ENCODE measurements at places on chromosomes 12 and 14. TPM values are rescaled to one million over a fixed set of nuclear protein-coding genes. Genes with fewer than 3 reads are reported as not detected.

DNA sequence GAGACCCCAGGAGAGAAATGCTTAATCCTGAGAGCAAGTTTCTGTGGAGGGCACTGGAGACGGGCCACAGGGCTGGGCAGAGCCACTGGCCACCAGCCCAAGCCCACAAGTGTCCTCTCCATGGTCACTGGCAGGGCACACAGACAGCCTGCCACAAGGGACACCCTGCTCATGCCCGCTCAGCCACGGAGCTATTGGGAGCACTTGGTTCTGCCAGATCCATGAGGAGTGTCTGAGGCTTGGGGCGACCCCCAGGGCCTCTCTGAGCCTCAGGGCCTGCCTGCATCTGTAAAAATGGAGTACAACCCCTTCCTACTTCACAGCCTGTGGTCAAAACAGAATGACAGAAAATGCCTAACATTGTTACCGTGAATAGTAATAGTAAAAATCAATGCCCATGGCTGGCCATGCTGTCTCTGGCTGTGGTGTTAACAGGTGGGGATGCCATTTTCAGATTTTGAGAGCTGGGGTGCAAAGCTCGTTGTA, 3.2 kb downstream of the PGF start:
- no peak for DNase-seq

The FMNL3 gene
- 35.5 TPM for total RNA-seq

DNA sequence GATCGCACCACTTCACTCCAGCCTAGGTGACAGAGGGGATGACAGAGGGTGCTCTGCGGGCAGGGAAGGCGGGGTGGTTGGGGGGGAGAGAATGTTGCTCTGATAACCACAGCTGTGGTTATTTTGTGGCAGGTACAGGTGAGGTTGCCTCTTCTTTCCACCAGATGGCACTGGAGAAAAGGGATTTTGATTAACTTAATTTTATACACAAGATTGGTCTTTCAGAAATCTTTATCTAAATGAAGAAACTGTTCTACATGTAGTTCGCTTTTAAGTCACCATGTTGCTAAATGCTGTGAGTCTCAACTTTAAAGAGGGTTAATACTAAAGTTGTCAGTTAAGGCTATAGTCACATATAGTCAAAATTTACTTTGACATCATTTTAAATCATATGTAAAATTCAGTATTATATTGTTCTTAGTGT, 25.7 kb downstream of the FGF23 start:
- no peak for DNase-seq

- no peak for DNase-seq
Measured at GRCh38 chr14:74429221-74429691, 3.2 kb upstream of the SYNDIG1L start.

- DNase-seq = no peak
Measured at GRCh38 chr12:113990250-113991223, 24.4 kb upstream of the RBM19 start.

DNA sequence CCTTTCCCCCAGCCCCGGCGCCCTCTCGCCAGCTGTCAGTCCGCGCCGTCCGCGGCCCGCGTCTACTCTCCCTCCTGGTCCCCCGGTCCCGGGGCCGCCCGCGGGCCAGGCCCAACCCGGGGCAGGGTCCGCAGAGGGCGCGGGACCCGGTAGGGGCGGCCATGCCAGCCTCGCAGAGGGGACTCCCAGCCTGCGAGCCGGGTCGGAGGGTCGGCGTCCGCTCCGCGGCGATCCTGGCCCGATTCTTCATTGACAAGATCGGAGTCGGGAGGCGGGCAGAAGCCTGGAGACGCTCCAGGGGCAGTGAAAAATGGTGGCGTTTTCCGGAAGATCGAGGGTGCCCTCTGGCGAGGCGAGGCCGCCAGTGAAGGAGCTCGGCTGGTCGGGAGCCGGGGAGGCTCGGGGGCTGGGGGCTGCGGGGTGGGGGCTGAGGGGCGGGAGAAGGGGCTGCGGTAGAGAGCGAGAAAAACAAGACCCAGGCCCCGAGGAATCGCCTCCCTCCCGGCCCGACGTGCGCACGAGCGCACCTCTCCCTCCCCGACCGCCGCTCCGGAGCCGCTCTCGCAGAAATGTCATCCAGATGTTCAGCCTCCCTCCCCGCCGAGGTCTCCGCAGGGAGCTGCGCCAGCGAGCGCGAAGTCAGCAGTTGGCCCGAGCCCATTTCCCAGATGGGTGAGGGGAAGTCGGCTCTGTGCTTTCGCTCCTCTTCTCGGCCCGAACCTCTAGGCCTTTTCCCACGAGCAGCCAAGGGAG, 647 bp upstream of the TGFB3 start:
- peak; percentile 75 for DNase-seq

DNA sequence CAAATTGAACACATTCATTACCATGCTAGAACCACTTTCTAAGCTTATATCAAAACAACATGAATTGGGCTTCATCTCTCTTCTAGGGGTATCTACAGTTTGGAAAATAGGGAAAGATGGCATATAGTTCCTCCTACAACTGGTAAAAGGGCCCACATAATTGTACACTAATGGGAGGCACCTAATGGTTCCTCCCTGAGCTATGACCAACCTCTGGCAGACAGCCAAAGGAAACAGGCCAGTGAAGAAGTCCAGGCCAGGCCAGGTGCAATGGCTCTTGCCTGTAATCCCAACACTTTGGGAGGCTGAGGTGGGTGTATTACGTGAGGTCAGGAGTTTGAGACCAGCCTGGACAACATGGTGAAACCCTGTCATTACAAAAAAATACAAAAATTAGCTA, 23.2 kb upstream of the APOF start:
- DNase-seq = peak; percentile 27

DNA sequence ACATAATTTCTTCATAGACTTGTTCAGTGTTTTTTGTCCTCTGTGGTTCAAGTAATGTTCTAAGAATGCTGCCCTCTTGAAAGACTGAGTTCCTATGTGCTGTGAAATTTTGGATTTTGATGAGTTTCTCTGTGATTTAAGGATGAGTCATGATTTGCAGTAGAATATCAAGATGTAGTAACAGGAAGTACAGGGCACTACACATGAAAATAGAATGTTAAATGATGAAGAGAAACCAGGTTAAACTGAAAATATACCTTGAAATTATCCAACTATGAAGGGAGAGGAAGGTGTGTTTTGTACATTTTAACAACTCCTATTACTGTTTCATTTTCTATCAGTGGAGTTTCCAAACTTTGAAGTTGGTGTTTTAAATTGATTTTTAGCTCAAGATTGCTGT, 4.8 kb downstream of the ELK3 start:
- DNase-seq = peak; percentile 94

GRCh38 chr14:39722547-39723273, 290.5 kb upstream of the FBXO33 start:
- no peak for DNase-seq

- no peak for DNase-seq
Measured at GRCh38 chr12:52234223-52234810, 1.3 kb downstream of the KRT7 start.

DNA sequence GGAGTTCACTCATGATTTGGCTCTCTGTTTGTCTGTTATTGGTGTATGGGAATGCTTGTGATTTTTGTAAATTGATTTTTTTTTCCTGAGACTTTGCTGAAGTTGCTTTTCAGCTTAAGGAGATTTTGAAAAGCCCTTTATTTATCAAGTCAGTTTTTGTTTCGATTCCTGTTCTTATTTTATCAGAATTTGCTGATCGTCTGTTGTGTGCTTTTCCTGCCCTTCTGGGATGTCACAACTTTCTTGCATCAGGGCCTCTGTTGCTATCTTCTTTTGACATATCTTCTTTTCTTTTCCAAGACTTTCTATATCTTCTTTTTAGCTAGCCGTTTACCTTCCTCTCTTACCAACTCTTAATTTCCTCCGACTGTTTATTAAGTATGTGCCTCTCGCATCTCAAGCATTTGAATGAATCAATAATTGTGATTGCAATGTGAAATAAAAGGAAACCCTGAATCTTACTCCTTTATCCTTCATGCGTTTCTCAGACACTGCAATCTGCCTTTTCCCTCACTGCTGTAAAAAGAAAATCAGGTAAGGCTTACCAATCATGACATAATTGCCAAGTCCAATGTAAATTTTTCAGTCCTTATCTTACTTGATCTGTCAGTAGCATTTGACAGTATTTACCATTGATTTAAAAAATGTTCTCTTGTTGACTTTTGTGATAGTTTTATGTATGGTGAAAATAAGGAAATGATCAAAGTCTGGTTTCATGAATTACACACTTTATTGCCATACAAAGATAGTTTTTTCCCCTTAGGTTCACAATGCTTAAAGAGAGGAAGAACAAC, 53.0 kb downstream of the ETNK1 start:
- DNase-seq = no peak

The CLEC4D gene
- not detected for total RNA-seq

DNA sequence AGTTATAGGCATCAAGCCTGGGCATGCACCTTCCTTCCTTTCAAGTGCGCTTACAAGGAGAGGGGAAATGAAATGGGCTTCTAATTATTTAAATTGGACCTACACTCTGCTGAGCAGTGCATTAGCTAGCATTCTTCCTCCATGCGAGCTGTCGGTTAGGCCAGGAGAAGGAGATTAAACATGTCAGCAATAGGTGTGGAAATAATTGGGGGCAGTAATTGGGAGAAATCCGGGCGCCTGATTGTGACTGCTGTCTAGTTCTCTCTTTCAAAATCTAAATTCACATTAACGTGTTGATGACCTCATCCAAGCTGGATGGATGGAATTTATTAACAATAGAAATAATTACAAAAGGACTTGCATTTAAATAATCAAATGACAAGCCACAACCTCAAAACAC, 86.2 kb upstream of the SEL1L start:
- no peak for DNase-seq

GRCh38 chr12:85466890-85467289, 186.9 kb downstream of the ALX1 start:
- peak; percentile 36 for DNase-seq

GRCh38 chr12:52534482-52534881, 14.3 kb upstream of the KRT5 start:
- DNase-seq = no peak

DNA sequence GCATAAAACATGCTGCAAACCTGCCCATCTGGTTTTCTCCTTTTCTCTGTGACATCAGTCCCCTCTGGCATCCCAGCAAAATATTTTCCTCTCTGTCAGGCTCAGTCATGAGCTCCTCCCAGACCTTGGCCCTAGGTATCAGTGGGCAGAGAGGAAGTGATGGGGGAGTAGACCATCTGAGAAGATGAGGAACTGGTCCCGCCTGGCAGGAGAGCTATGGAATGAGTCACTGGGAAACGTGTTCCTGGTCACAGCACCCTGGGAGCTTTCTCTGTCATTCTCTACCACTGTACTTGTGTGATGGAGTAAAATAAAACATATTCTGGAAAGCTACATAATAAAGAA, 5.0 kb upstream of the SRSF9 start:
- peak; percentile 74 for DNase-seq

DNA sequence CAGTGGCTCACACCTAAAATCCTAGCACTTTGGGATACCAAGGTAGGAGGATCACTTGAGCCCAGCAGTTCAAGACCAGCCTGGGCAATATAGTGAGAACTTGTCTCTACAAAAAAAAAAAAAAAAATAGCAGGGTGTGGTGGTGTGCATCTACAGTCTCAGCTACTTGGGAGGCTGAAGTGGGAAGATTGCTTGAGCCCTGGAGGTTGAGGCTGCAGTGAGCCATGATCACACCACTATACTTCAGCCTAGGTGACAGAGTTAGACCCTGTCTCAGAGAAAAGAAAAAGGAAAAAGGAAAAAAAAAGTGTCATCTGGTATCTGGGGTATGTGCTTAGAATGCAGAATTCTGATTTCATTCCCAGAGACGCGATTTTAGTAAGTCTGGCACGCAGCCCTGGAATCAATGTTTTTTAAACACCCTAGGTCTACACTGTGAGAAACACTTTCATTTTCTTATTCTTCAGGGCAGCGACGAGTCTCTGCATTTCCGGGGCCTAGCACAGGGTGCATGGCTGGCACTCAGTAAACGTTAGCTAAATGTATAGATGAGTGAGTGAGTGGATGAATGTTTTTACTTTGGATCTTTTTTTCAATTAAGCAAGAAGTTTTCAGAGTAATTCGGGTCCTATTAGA, 243.8 kb upstream of the PWP1 start:
- DNase-seq = peak; percentile 13

DNA sequence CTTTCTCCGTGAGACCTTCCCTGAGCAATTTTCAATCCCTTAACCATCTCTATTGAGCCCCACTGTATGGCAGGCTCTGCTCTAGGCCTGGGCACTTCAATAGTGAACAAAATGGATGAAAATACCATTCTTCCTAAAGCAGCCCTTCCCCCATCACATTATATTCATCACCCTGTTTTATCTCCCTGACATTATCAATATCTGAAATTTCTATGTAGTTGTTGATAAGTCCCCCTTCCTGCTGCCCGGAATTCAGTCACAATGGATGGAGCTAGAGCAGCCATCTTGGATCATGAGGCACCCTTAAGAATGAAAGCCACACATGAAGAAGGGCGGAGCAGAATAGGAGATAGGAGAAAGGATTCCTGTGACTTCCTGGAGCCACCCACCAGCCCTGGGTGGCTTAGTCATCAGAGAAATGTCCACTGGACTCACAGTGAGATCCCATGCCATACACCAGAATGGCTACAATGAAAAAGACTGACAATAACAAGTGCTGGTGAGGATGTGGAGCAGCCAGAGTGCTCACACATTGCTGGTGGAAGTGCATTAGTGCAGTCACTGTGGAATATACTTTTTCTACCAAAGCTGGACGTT, 33.9 kb downstream of the SCARB1 start:
- DNase-seq = peak; percentile 3

DNA sequence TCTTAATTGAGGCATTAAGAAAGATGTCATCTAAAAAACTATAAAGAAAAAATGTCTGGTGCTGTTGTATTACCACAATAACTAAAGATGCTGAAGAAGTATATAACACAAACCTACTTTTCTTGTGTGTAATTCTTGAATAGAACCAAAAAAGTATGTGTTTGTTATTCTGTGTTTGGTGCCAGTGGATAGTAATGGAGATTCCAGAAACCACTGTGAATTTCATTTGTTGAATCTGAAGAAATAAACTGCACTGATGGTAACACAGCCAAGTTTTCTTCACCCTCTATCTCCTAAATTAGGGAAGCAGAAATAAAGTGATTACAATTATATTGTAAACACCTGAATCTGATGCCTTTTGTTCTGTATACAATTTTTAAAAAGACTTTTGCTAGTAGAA, 13.1 kb upstream of the KERA start:
- DNase-seq = no peak

GRCh38 chr14:51704545-51704944, 52.8 kb downstream of the FRMD6 start:
- no peak for DNase-seq

The AVPR1A gene
- total RNA-seq = not detected

The BCL2L2 gene
- total RNA-seq = 17.3 TPM

- no peak for DNase-seq
Measured at GRCh38 chr12:25252946-25253345, 2.2 kb upstream of the KRAS start.

DNA sequence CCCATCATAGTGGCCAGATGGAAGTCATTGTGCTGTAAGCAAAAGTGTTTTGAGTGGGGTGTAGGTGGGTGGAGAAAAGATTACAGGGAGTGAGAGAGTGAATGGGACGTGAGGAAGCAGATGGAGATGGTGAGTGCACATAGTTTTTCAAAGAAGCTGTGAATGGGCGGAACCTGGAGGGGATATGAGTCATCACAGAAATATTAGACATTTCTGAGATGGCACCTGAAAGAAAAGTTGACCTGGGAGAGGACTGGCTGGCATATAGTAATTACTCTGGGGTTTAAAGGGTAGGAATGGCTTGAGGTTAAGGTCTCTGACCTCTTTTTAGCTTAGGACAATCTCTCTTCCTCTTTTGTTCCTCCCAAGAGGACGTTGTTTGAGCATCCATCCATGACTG, 50.5 kb downstream of the ANO4 start:
- DNase-seq = peak; percentile 12

The HCAR3 gene
- total RNA-seq = not detected

All from LHCN-M2 (cell line).